Right renal pelvis (tissue), 4 donors: ENCODE measurements at places on chromosomes 5 and 9.

DNA sequence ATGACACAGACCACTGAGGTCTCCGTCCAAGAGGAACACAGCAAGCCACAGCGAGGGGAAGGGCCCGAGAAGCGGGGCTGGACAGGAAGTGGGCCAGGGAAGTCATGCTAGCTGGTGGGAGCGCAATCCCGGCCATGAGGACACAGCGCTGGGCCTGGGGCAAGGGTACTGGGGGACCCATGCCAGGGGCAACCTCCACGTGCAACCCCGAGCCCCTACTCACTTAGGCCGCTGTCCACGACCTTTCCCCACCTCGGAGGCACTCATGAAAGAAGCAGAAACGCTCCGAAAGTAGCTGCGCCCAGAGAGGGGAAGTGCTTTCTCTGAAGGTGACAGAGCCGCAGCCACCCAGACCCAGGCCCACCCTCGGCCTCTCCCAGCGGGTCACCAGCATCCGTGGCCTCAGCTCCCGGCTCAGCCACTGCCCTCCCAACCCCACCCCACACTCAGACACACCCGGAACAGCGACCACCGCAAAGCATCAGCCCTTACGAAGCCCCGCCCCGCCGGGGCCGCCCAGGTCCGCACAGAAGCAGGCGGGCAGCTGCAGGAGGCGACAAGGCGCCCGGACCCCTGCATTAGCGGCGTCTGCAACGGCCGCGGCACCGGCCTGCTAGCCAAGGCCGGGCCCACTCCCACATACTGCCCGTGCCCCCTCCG, 782 bp downstream of the BICD2 start:
- no peak for DNase-seq

- no peak for DNase-seq
Observed at GRCh38 chr9:19927560-19927959, 138.7 kb upstream of the SLC24A2 start.

- DNase-seq, result no peak
Observed at GRCh38 chr9:130913599-130914416, 17.2 kb upstream of the QRFP start.

DNA sequence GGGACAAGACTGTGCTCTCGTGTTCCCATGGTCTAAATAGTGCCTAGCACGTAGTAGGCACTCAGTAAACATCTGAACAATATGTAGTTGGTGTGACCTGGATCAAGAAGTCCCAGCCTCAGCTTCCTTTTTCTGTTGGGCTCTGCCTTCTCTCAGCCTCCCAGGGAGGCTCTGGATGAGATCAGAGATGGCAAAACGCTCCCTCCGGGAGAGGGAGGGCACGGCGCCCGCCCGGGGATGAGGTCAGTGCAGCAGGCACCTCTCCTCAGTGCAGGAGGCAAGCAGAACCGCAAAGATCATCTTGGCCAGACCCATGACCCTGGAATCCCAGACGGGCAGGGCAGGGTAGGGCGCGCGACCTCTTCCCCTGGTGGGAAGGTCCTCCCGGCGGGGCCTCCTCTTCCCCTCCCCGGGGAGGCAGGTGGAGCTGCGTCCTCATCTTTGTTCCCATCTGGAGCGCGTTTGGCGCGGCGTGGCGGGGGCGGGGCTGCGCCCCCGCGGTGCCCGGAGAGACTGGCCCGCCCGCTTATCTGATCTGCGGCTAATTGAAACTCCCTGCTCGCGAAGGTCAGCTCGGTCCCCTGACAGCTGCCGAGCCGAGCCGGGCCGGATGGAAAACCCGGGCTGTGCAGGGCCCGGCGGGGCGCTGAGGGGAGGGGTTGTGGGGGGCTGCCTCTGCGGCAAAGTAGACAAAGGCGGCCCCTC, 60.9 kb downstream of the CXXC5 start:
- no peak for DNase-seq

- no peak for DNase-seq
Observed at GRCh38 chr9:27371382-27371781, 74.4 kb upstream of the EQTN start.

- no peak for DNase-seq
Observed at GRCh38 chr9:131812116-131812790, 72.4 kb upstream of the RAPGEF1 start.

DNA sequence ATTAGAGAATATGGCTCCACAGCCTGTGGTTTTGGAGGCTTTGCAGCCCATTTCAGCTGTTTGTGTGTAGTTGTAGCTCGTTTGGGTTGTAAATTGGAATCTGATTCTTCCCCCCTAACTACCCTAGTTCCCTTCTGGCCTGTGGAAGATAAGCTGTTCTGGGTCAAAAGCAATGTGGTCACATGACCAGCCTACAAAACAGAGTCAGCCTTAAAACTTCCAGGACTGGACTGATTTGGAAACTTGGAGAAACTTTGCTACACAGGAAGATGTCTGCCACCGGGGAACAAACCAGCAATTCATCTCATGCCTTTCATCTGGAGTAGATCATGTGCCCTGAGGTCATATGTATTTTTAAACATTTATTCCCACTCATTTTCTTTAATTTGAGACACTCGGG, 83.8 kb downstream of the DAPK1 start:
- DNase-seq, result no peak

DNA sequence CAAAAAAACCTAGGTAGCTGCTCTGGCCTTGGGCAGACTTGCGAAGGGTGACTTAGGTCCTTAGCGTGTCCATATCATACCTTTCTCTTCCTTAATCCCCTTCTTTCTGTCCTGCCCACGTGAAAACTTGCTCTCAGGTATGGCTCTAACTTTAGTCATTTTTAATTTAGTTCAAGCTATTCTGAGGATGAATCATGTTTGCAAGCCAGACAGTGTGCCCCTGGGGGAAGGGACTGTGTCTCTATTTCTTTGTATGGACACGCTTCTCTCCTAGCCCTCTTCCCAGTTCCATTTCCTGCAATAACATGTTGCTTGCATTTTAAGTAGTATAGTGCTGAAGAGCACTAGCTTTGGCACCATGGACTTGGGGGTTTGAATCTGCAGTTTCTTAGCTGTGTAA, 120.6 kb downstream of the PTTG1 start:
- DNase-seq, result no peak

GRCh38 chr9:128438343-128439109, 17.3 kb upstream of the ODF2 start:
- no peak for DNase-seq

DNA sequence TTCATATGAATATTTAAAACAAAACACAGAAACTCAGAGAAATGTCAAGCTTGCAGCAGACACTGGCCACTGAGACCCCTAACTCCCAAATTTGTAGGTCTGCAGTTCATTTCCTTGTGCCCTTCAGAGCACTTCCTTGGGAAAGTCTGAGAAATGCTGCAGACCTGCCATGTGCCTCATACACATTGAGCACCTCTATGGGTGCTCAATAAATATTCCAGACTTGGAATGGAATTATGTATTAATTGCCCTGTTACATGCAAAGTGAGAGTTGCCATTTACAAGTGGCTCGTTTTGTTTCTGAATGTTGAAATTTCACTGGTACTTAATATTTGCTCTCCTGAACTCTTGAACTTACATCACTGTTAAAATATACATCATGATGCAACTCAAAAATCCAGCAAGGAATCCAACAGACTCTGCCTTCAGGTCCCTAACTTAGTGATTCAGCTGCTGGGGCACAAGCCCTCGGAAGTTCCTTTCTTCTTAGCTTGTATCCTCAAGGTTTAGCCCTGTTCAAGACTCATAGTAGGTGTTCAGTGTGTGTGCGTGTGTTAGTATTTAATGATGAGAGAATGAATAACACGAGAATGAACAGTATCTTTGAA, 90.6 kb downstream of the PTCD2 start:
- DNase-seq, result no peak

GRCh38 chr5:107403228-107403953, 267.3 kb downstream of the EFNA5 start:
- no peak for DNase-seq

DNA sequence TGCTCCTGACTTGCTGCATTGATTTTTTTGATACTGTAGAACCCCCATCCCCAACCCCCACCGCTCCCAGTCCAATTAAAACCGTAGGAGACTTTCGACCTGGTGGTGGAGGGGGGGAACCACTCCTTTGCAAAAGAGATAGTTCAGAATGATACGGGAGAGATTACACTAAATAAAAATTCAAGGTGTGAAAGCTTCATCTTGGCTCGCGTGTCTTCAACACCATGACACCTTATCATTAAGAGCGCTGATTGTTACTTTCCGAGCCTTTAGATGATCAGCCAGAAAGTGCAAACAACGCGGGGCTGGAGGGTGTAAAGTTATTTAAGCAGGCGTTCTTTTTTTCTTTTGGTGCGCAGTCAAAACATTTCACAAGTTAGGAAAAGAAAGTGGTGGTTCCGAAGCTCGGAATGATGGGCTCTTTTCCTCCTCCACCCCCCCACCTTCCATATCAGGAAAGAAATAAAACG, 1.3 kb upstream of the ZNF462 start:
- no peak for DNase-seq

GRCh38 chr9:14205463-14205862, 108.5 kb downstream of the NFIB start:
- DNase-seq, result no peak

GRCh38 chr9:7130266-7130820, 372.6 kb downstream of the KDM4C start:
- no peak for DNase-seq

DNA sequence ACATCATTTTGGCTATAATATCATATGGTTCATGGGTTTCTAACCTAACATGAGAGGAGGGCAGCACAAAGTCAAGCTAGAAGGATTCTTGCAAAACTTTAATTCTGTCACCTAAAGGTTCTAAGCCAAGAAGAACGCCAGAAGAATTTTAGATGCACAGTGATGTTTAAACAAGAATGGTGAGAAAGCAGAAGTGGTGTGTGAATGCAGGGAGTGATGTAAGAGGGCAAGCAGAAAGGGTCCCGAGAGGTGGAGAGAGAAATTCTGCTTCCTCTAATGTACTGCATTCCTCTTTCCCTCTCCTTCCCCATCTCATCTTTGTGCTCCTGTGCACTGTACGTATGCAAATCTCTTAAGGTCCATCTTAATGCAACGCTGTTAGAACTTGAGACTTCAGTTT, 2.1 kb upstream of the TRMO start:
- DNase-seq, result no peak

- no peak for DNase-seq
Observed at GRCh38 chr5:146238973-146239372, 35.6 kb downstream of the RBM27 start.

GRCh38 chr5:159442206-159442850, 112.0 kb upstream of the IL12B start:
- DNase-seq, result no peak
